ENCODE measurements at places on chromosomes 5 and 9. TPM values are rescaled to one million over a fixed set of nuclear protein-coding genes. Genes with fewer than 3 reads are reported as not detected.

SLC6A3 gene
- not detected for total RNA-seq

S100Z gene
- 0.30 TPM for total RNA-seq

PCDHB6 gene
- total RNA-seq, result 0.39 TPM

SLC23A1 gene
- total RNA-seq, result 0.30 TPM

PCDHGA3 gene
- total RNA-seq, result 1.6 TPM

TMEM252 gene
- not detected for total RNA-seq

PGM5 gene
- total RNA-seq, result 13.8 TPM

AFF4 gene
- total RNA-seq, result 66.3 TPM
